Natural killer cell (primary cell): ENCODE measurements at places on chromosomes 12 and 14.

- no peaks in the 10 kb centered on the region for H3K36me3 ChIP-seq
- no peak overlapping the region for H3K27ac ChIP-seq
- H3K4me1 ChIP-seq: peaks cover 11% of the 10 kb centered on the region
- peak; percentile 84 for DNase-seq
- no peaks in the 10 kb centered on the region for H3K27me3 ChIP-seq
These were observed 87.4 kb downstream of the B4GALNT3 start for GRCh38 chr12:546920-547845.

GRCh38 chr12:123363740-123364531 lies 711 bp downstream of the SBNO1 start:
- peaks cover 2% of the 10 kb centered on the region for H3K36me3 ChIP-seq
- H3K4me1 ChIP-seq: peaks cover 28% of the 10 kb centered on the region
- H3K27me3 ChIP-seq: no peaks in the 10 kb centered on the region

DNA sequence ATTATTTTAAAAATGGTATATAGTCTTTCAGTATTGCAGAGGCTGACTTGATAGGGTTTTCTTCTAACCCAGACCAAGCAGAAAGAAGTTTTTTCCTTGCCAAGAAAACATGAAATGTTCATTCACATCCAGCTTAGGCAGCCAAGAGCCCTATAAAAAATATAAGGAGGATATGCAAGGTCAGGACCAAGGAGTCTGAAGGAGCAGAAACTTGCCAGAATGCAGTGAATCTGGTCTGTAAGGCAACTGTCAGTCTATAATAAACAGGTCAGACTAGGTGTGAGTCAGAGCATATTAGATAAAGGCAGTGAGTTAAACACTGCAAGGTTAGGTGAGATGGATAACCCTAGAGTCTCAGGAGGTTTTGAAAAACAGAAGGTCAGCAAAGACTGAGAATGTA lies 645.5 kb downstream of the C12orf50 start:
- no peaks in the 10 kb centered on the region for H3K4me1 ChIP-seq
- no peaks in the 10 kb centered on the region for H3K36me3 ChIP-seq
- no peak for DNase-seq
- H3K27me3 ChIP-seq: no peaks in the 10 kb centered on the region
- H3K4me3 ChIP-seq: no peak overlapping the region

DNA sequence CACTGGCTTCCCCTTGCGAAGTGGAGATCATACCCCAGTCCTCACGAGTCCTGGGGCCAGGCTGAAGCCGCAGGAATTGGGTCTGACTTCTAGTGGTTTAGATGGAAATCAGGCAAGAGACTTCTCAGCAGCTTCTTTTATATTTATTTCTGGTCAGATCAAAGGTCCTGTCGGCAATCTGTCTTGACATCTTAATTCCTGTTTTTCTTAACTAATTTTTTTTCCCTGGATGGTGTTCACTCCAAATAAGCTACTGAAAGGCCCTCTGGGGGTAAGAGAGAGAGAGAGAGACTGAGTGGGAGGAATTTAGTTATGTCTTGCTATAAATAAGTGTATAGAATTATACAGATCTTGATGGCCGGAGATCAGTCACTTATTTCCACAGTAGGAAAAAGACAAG lies 698.7 kb upstream of the TBX3 start:
- H3K27ac ChIP-seq: no peak overlapping the region
- H3K4me1 ChIP-seq: no peaks in the 10 kb centered on the region
- H3K4me3 ChIP-seq: no peak overlapping the region
- H3K36me3 ChIP-seq: no peaks in the 10 kb centered on the region
- H3K27me3 ChIP-seq: no peaks in the 10 kb centered on the region

DNA sequence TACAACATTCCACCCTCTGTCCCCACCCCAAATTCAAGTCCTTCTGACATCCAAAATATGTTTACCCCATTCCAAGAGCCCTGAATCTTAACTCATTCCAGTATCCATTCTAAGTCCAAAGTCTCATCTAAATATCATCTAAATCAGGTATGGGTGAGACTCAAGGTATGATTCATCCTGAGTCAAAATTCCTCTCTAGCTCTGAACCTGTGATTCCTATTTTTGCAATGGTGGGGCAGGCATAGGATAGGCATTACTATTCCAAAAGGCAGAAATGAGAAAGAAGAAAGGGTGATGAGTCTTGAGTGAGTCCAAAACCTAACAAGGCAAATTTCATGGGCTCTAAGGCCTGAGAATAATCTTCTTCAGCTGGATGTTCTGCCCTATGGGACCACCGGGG lies 140.3 kb upstream of the FAR2 start:
- H3K36me3 ChIP-seq: no peaks in the 10 kb centered on the region
- no peak overlapping the region for H3K27ac ChIP-seq
- no peak overlapping the region for H3K4me3 ChIP-seq
- H3K4me1 ChIP-seq: no peaks in the 10 kb centered on the region
- H3K27me3 ChIP-seq: no peaks in the 10 kb centered on the region

- peak; percentile 81 for DNase-seq
- peaks cover 3% of the 10 kb centered on the region for H3K4me1 ChIP-seq
- no peaks in the 10 kb centered on the region for H3K36me3 ChIP-seq
- H3K4me3 ChIP-seq: no peak overlapping the region
- H3K27me3 ChIP-seq: no peaks in the 10 kb centered on the region
These were observed 169.0 kb upstream of the EEA1 start for GRCh38 chr12:93098077-93098476.

- no peak overlapping the region for H3K4me3 ChIP-seq
- no peak overlapping the region for H3K27ac ChIP-seq
- H3K27me3 ChIP-seq: no peaks in the 10 kb centered on the region
- DNase-seq: no peak
- no peaks in the 10 kb centered on the region for H3K36me3 ChIP-seq
These were observed 240.3 kb downstream of the ZFP36L1 start for GRCh38 chr14:68552602-68553001.

DNA sequence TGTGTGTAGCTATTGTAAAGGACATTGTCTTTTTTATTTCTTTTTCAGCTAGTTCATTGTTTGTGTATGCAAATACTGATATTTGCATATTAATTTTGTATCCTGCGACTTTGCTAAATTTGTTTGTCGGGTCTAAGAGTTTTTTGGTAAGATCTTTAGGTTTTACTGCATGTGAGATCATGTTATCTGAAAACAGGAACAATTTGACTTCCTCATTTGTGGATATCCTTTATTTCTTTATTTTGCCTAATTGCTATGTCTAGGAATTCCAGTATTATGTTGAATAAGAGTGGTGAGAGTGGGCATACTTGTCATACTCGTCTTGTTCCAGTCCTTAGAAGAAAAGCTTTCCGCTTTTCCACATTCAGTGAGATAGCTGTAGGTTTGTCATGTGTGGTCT lies 28.8 kb downstream of the SIX4 start:
- H3K27ac ChIP-seq: no peak overlapping the region
- H3K4me1 ChIP-seq: no peaks in the 10 kb centered on the region
- no peaks in the 10 kb centered on the region for H3K36me3 ChIP-seq

- DNase-seq: no peak
- peak overlapping the region; percentile 4 for H3K27ac ChIP-seq
- H3K4me1 ChIP-seq: peaks cover 89% of the 10 kb centered on the region
- H3K36me3 ChIP-seq: peaks cover 4% of the 10 kb centered on the region
- H3K4me3 ChIP-seq: no peak overlapping the region
- no peaks in the 10 kb centered on the region for H3K27me3 ChIP-seq
These were observed 13.6 kb downstream of the PLEKHG3 start for GRCh38 chr14:64717870-64718269.

- no peaks in the 10 kb centered on the region for H3K27me3 ChIP-seq
- H3K36me3 ChIP-seq: no peaks in the 10 kb centered on the region
- no peak overlapping the region for H3K4me3 ChIP-seq
- no peak for DNase-seq
These were observed 56.4 kb downstream of the TMCC3 start for GRCh38 chr12:94593822-94594442.

GRCh38 chr14:96038558-96038919 lies 623 bp upstream of the C14orf132 start:
- no peaks in the 10 kb centered on the region for H3K36me3 ChIP-seq
- H3K27me3 ChIP-seq: peaks cover 25% of the 10 kb centered on the region
- no peak overlapping the region for H3K4me3 ChIP-seq
- peak; percentile 17 for DNase-seq
- H3K4me1 ChIP-seq: peaks cover 3% of the 10 kb centered on the region
- no peak overlapping the region for H3K27ac ChIP-seq
